ENCODE measurements at places on chromosomes 1 and 21.

DNA sequence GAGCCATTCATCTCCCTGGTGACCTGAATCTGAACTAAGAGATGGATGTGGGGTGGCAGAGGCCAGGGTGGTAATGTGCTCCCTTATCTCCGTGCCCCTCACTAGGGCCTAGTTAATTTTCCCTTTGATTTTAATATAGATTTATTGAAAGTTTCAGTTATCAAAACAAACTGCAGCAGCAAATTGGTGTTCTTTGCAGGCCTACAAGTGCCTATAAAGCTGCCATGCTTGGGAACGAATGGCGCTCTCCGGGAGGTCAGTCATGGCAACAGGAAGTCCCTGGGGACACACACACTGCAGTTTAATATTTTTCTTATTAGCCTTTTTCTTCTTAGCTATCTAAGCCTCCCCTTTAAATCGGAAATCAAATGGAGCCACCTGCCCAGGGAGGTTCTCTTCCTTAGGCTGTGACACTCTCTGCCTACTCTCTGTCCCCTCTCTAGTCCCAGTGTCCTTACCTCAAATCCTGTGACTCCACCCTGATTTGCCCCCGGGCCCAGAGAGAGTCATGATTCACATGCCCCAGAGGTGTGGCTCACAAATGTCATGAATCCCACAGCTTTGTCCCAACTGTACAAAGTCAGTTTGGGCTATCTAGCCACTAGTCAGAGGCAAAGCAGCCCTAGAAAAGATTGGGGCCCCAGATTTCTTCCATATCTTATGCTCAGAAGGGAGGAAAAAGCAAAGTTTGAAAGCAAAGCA, 4.3 kb upstream of the ERI3 start:
- no peak for DNase-seq

DNA sequence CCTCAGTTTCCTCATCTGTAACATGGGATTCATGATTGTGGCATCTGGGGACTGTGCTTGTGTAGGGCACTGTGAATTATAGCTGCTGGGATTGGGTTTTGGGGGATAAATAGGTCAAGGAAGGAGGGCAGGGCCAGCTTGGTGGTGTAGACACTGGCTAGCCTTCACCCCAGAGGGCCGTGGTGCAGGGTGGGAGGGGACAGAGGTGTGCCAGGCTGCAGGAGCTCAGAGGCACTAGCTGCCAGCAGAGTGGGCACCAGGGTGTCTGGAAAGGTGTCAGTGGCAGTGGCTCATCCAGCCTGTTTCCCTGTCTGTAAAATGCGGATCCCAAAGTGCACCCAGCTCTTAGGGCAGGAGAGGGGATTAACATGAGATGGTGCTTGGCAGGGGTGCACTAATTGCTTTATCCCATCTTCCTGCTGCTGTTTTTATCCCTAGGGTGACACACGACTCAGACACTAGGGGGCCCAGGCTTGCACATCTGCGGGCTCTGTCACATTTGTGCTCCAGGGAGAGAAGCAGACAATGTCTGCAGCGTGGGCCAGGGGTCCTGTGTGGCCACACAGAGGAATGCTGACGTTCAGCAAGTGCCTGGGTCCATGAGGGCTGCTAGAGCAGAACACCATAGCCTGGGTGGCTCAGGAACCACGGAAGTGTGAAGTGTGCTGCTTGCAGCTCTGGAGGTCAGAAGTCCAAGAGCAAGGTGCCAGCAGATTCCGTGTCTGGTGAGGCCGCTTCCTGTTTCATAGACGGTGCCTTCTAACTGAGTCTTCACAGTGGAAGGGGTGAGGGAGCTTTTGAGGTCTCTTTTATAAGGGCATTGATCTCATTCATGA, 19.3 kb downstream of the OBSCN start:
- peak; percentile 48 for DNase-seq

DNA sequence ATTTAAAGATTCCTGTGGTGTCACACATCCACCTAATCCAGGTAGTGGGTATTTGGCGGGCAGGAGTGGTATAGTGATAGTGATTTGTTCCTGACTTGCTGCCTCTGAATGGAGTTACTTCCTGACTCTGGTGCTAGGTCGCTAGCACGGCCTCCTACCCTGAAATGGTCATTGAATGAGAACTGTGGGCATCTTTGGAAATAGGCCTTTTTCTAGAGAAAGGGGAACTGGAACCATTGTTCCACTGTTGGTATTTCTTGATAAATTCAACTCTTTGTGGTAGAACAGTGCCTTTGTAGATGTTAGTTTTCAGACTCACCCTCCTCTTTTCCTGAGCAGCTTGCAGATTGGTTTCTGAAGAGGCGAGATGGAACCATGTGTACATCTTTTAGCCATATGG, 1.5 kb downstream of the QSOX1 start:
- no peak for DNase-seq

DNA sequence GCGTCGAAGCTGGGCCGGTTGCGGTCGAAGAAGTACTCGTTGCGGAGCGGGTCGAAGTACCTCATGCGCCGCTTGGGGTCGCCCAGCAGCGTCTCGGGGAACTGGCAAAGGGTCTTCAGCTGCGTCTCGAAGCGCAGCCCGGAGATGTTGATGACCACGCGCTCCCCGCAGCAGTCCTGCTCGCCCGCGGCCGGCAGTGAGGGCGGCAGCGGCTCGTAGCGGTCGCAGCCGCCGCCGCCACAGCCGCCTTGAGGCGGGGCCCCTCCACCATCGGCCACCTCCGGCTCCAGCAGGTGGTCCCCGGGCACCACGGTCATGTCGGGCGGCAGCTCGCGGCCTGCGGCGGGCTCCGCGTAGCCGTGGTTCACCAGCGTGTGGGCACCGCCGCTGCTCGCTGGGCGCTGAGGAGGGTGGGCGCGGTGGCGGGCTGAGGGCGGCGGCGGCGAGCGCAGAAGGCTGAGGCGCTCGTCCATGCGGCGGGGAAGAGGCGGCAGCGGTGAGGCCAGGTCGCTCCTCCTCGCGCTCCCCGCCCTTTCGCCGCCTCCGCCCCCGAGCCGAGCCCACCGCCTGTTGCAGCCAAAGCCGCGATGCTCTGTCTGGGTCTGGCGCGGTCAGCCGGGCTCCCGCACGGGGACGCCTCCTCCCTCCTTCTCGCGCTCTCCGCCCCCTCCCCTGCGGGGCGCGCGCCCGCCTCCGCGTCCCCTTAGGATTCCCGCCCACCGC, at the start of gene KCNA3:
TSS of gene KCNA3 (minus strand) at position 604 of the 723 bp plus-strand sequence. CDS start at position 473, 131 bp downstream.
- DNase-seq, result no peak

GRCh38 chr1:228920831-228921230, 185.6 kb downstream of the RHOU start:
- no peak for DNase-seq

DNA sequence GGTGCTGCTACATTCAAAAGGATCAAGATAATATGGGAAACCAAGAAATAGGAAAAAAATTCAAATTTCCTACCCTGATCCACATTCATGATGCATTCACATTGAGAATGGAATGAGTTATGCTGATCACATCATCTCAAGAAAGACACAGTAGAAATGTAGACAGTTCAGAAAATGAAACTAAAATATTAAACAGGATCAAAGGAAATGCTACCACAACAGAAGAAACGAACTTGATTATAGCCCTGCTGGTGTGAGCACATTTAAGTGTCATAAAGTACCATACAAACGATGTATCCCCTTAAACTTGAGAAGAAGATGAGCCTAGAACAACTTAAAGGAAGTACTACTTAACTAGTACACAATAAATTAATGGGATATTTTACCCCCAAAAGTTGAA, 21.3 kb downstream of the SYDE2 start:
- DNase-seq, result no peak

DNA sequence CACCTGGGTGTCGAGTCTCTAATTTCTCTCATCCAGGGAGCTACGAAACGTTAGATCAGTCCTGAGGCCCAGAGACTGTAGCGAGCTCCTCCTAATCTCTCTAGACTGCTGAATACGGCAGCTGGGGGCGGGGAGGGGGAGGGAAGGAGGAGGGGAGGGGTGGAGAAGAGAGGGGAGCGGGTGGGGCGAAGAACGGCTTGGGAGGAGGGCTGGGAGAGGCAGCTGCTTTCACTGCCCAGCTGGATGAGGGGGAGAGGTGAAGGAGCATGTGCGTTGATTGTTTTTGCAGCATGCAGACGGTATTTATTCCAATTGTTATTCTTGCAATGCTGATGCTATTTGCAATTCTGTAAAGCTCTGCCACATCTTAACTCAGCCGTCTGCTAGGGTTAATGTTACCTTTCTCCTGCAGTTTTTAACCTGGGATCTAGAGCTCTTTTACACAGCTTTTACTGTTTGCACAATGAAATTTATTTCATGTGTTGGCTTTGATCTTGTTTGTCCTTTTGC, 790 bp downstream of the DNAJC6 start:
- DNase-seq, result no peak

GRCh38 chr1:45009956-45010854, 919 bp downstream of the HECTD3 start:
- no peak for DNase-seq

- no peak for DNase-seq
Observed at GRCh38 chr1:97740891-97741290, 179.9 kb downstream of the DPYD start.

GRCh38 chr1:182841368-182841988, 2.3 kb downstream of the DHX9 start:
- DNase-seq, result peak; percentile 5

GRCh38 chr1:178267646-178268094, 173.8 kb downstream of the RASAL2 start:
- no peak for DNase-seq
